CD4-positive, alpha-beta T cell treated with Interleukin-4 for 1 hour (primary cell): ENCODE measurements at places on chromosomes 16 and 17.

DNA sequence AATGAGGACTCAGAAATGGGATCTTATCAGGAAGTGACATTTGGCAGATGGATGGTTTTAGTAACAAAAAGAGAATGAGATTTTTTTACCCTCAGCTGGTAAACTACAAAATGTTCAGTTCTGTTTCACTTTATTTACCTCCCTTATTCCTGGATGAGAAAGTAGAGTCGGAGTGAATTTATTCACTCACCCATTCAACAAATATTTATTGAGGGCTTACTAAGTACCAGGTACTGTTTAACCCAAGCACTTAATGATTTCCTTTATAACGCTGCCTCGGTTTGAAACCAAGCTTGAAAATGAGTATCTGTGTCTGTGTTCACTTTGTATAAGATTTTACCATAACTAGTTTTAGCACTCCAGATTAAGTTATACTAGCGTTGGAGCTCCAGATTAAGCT lies 38.1 kb downstream of the CDRT15 start:
- DNase-seq: no peak

DNA sequence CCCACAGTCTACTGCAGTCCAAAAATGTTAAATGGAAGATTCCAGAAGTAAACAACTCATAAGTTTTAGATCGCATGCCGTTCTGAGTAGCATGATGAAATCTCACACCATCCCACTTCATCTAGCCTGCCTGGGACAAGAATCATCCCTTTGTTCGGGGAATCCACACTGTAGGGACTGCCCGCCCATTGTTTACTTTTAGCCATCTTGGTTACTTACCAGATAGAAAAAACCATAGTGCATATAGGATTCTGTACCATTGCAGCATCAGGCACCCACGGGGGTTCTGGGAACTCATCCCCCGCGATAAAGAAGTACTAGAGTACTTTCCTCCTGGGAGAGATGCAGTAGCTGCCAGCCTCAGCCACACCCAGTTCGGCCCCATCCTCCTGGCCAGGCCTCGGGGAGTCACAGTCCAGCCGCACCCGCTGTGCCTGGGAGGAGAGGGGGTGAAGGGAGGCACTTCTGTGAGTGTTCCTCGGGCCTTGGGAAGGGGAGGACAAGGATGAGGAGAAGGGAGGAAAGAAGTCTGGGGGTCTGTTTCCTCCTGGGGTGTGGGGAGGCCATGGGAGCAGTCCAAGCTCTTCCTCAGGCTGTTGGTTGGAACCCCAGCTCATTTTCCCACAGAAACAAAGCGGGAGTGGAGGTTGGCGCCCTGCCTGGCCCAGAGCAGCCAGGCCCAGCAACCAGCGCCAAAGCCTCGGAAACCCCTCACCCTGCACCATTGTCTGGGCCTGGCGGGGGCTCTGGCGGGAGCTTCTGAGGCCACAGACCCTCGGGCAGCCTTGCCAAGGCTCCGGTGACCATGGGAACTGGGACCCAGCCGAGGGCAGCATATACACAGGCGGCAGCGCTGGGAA lies 8.9 kb downstream of the TRIM47 start:
- DNase-seq: no peak

- no peak for DNase-seq
Measured at GRCh38 chr16:263182-263774, 12.5 kb downstream of the RGS11 start.

DNA sequence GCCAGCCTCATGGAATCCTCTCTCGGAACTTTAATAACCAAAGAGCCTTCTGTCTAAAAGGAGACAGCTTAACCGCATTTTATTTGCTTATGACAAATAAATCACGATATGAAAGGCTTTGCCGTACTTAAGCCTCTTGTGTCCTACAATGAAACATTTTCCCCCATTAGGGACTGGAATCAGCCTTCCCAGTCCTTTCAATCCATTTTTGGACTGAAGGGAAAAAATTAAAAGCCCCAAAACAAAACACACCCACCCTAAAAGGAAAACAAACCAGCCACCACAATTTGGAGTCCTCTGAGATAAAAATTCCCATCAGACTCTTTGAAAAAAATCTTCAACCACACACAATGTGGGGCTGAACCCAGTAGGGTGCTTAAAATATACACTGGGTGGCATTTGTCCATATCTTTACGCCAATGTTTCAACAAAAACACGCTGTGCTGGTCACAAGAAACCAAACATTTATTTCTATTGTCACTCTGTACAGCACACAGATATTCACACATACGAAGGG lies 3.0 kb downstream of the HOXB4 start:
- no peak for DNase-seq

- no peak for DNase-seq
Measured at GRCh38 chr17:27907976-27908558, 14.9 kb upstream of the LYRM9 start.

- no peak for DNase-seq
Measured at GRCh38 chr17:61361084-61361483, 38.6 kb upstream of the TBX2 start.

GRCh38 chr17:34312080-34312479 lies 7.2 kb upstream of the CCL8 start:
- no peak for DNase-seq
